Hematopoietic multipotent progenitor cell treated with erythropoietin and hydrocortisone succinate and interleukin-3 and kit ligand, for 6 days (in vitro differentiated cells): ENCODE measurements at places on chromosomes 13 and 19.
A peak's percentile ranks its signal among the peaks of the same experiment; 100 is the strongest.

DNA sequence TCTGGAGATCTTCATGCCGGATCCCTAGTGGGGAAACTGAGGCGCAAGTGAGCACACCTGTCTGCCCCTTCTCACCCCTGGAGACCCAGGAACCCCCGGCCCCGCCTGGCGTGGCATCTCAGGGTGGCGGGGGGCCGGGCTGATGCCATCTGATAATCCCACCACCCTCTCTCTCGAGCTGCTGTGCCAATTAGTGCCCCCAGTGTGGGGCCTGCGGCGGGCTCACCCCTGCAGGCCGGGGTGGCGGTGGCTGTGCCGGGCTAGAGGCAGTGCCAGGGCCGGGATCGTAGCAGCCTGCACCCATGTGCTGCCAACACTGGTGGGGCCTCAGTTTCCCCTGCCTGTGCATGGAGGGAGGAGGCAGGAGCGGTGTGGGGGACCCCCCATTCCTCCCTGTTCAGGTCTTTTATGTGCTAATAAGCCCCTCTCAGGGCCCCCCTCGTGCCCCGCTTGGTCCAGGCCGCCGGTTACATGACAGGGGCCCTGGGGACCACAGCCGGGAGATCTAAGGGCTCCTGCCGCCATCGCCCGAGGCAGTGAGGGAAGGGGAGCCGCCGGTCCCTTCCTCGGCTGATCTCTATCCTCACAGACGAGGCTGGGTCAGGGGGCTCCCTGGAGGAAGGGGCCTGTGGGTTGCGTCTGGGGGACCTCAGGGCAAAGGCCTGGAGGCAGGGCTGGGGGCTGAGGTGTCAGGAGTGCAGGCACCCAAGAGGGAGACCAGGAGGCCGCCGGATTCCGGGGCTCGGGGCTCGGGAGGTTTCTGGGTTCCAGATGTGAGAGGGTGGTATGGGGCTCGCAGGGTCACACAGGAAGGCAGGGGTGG, 8.3 kb downstream of the EFNA2 start:
- DNase-seq = no peak

DNA sequence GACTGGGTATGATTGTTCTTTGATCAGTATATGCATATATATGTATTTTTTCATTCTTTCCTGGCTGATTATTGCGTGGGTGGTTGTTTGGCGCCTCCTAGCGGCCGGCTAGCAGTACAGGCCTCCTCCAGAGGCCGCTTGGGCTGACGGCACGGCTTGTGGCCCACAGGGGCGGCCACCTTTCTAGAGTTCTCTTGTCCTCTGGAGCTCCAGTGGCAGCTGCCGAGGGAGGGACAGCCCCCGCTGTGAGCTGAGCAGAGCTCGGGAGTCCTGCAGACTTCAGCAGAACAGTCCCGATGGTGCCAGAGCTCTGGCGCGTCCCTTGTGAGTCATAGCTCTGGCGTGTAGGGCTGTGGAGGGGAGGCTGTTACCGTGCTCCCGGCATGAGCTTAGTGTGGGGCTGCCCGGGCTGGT, 22.5 kb upstream of the ZNF429 start:
- peak; percentile 68 for DNase-seq

GRCh38 chr19:56119582-56119978, 1.5 kb downstream of the ZNF787 start:
- peak; percentile 62 for DNase-seq

- no peak for DNase-seq
Observed at GRCh38 chr13:96672016-96672415, 322.3 kb downstream of the OXGR1 start.

GRCh38 chr13:78241278-78241919, 322.8 kb upstream of the EDNRB start:
- DNase-seq = peak; percentile 67

DNA sequence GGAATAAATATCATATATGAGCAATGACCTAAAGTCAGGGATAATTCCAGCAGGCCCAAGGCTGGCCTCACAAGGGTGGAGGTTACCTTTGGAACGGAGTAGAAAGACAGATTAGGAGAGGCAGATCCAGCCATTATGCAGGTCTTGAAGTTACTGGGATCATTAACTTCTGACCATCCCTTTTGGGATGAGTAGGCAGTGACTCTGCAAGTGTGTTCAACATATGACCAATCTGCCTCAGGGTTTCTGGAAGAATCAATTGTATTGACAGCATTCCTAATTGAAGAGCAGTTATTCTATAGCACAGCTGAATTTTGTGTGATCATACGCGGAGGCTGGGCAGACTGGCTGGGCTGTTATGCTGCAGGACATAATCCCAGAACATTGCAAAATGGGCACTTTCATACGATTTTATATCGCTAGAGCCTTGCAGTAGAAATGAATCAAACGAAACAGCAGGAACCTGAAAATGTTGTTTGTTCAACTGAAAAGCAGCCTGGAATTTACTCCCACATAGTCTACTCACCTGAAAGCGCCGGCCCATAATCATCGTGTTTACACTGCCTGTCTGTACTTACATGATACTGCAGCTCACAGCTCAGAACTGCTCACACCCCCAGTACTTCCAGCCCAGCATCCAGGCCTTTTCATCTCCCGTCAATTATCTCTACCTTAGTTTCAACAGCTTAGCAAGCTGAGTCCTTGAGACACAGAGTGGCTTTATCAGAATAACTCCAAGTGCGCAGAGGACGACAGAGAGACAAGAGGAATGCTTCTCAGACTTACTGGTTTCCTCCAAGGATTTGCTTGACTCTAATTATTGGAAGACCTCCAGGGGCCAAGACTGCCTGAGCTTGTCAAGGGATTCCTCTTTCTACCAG, 556.1 kb downstream of the EFNB2 start:
- DNase-seq = no peak

DNA sequence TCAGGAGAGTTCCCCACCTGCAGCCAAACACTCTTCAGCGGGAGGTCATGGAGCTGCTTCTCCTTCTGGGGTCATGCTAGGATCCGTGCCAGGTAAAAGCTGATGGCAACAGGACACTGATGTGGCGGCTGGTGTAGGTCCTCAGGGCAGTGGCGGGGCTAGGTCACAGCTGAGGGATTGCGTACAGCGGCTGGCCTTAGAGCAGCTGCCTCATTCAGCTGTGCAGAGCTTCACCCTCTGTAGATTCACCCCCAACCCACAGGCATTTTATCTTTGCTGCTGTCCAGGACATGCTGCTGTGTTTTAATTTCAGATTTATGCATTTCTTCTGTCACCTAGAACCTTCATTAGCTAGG, 2.3 kb downstream of the MCF2L start:
- no peak for DNase-seq

DNA sequence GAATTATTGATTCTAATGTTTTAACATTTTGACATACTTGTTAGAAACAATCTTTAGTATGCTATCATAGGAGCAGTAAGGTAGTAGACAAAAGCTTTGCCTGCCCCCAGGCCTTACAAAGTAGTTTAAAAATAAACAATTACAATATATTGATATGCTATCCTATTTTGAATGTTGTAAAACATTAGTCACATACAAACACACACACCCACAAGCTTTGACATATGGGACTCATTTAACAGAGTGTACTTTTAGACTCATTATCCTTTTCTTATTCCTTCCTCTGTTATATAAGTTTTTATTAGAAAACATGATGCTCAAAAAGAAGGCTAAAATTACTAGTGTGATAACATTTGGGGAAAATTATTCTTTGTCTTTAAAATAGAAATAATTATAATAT, 33.5 kb downstream of the UCHL3 start:
- no peak for DNase-seq

DNA sequence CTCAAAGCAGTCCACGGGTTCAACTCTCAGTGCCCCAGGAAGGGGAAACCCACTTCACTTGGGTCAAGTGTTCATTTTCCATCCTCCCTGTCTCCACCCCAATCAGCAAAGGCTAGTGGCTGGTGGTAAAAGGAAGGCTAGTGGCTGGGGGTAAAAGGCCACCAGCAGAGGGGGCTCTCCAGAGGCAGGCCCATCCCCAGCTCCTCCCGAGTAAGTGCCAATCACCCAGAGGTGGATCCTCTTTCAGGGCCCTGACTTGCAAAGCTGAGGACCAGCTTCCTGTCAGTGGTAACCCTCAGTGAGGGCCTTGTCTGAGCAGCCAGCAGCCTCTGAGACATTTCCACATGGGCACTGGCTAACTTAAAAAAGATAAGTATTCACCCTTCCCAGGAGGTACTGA, 22.0 kb upstream of the TPT1 start:
- peak; percentile 55 for DNase-seq

- peak; percentile 83 for DNase-seq
Observed at GRCh38 chr13:107864543-107865317, 350.6 kb downstream of the LIG4 start.

DNA sequence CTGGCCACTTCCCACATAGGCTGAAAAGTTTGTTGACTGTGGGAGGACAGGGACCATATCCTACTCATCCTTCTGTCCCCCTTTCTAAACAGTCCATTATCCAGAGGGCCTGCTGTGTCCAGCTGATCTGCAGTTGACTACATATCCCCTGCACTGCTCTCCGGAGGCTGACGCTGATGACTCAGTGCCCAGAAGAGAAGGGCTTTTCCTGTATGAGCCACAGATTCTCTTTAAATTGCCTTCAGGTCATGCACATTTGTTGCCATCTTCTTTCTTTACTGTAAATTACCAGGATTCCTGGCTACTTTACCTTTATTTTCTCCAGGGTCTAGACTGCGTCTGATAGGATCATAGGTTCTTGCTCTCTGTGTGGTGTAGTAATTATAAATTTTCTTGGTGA, 125.2 kb downstream of the LACC1 start:
- DNase-seq = no peak

GRCh38 chr13:43154156-43154651, 130.8 kb downstream of the DNAJC15 start:
- DNase-seq = no peak

DNA sequence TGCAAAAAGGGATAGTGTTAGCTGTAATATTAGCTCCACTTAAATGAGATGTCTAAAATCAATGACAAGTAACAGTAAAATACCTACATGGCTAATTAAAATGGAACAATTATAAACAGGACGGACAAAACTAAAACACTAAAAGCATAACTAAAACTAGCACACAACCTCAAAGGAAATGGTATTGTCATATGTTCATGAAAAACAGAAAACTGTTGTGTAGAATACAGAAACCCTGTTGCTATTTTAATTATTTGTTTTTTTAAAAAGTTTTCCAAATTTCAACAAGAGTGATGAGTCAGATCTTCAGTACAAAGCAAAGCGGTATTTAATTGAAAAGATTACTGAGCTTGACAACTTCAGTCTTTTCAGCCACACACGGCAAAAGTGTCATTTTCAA, 4.2 kb downstream of the RCBTB2 start:
- no peak for DNase-seq

- DNase-seq = no peak
Observed at GRCh38 chr13:105266615-105267014, 1268.8 kb downstream of the EFNB2 start.

GRCh38 chr13:73216381-73216831, 157.6 kb downstream of the KLF5 start:
- DNase-seq = no peak

DNA sequence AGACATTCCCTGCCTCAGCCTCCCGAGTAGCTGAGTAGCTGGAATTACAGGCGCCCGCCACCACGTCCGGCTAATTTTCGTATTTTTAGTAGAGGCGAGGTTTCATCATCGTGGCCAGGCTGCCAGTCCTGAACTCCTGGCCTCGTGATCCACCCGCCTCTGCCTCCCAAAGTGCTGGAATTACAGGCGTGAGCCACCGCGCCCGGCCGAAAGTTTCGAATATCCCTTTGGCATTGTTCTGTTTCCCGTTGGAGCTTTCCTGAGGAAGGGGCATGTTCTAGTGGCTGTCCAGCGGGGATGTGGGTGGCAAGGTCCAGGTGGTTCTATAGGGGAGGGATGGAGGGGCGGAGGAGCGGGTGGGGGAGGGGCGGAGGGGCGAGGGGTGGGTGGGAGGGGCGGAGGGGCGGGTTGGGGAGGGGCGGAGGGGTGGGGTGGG, 2.1 kb upstream of the BSG start:
- DNase-seq = no peak

- DNase-seq = no peak
Observed at GRCh38 chr13:106799781-106800335, 231.9 kb upstream of the ARGLU1 start.

DNA sequence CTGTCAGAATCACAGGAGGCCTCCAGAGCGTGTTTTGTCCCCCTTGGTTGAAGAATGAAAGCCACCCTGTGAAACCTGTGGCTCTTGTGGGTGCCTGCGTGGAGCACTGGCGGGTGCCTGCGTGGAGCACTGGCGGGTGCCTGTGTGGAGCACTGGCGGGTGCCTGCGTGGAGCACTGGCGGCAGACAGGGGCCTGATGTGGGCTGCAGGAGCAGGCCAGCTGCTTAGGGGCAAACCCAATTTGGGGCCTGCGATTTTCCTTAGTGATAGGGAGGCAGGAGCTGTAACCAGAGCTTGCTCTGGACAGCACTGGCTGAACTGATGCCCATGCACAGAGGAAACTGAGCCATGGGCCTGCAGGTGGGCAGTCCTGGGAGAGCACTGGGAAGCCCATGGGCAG, 24.3 kb downstream of the ARHGEF7 start:
- no peak for DNase-seq

DNA sequence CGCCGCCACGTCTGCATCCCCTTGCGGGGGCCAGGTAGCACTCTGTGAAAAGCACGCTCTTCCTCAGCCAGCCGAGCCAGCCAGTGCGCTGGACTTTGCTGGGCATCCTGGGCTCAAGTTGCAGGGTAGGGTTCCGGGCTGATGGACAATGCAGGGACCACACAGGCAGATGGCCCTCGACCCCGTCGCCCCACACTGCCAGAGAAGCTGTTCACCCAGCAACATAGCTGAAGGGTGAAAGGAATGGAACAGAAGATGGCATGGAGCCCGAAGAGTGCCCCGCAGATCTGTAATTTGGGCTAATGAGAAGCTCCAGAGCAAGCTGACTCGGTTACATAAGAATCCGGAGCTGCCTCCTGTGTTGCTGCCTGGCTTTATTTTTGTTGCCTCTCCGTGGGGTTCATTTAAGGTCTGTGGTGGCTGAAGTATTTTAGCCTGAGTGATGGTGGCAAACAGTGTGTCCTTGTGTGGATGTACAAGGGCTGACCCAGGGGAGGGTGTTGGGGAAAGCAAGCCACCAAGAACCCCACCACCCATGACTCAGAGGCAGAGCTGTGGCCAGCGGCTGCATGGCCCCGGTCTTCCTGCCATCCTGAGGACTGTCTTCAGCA, 105.8 kb downstream of the SOX1 start:
- DNase-seq = no peak

GRCh38 chr13:36814465-36814864, 4.6 kb upstream of the RFXAP start:
- DNase-seq = peak; percentile 93

GRCh38 chr13:97559030-97559429, 125.1 kb downstream of the RAP2A start:
- DNase-seq = no peak

DNA sequence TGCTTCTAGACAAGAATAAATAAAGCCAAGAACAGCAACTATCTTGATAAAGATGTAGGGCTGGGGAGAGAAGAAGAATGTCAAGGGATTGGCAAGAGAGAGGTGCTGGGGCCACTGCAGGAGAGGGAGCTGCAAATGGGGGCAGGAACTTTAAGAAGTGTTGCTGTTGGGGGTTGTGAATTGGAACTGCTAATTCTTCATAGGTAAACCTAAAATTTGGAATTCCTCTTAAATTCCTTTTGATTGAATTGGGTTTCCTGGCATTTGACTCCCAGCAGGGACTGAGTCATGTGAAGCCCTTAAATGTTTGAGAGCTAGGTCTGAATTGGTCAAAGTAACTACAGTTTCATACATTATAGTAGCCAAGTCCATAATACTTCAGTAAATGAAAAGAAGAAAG, 305.6 kb upstream of the TMTC4 start:
- DNase-seq = no peak

- DNase-seq = no peak
Observed at GRCh38 chr13:46360604-46361003, 26.4 kb downstream of the RUBCNL start.

GRCh38 chr13:50026788-50027473, 11.7 kb downstream of the KCNRG start:
- DNase-seq = no peak
